ENCODE measurements at places on chromosomes 2 and 18.

- DNase-seq: no peak
Observed at GRCh38 chr2:68341583-68341982, 21.8 kb upstream of the CNRIP1 start.

- DNase-seq: no peak
Observed at GRCh38 chr2:75476761-75477160, 84.0 kb downstream of the EVA1A start.

DNA sequence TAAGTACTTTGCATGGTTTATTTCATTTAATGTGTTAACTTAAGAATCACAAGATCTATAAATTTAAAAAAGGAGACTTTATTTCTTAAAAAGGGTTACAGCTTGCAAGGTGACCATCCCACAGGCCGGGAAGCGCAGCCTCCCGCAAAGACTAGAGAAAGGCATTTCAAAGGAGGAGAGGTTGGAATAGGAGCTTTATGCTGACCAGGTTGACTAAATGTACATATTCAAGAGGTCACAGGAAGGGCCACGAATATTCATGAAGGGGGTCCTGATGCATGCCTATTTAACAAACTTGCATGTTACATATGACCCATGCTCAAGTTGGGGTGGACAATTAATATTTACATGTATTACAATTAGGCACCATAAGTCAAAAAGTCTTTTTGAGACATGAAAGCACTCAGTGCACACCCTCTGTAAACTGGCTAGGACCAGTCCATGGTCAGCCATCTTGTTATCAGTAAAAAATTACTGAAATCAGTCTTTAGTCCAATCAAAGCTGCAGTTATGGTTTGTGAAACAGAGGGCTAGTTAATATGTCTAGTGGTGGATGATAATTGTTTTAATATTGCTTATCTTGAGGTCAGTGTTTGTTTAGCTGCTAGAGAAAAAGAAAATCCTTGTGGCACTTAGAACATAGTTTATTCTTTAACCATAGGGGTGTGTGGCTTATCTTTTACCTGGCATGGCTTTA, 169.3 kb downstream of the KCNE4 start:
- no peak for DNase-seq

- peak; percentile 21 for DNase-seq
Observed at GRCh38 chr2:96325041-96325883, at the start of gene ITPRIPL1. Gene ITPRIPL1, plus strand, starts transcription at chr2:96325317. Its CDS starts 523 bp downstream, at chr2:96325840.

GRCh38 chr2:239917125-239917956, 107.8 kb downstream of the NDUFA10 start:
- DNase-seq: no peak
